Suppressor macrophage (primary cell): ENCODE measurements at places on chromosomes 6 and 20.

DNA sequence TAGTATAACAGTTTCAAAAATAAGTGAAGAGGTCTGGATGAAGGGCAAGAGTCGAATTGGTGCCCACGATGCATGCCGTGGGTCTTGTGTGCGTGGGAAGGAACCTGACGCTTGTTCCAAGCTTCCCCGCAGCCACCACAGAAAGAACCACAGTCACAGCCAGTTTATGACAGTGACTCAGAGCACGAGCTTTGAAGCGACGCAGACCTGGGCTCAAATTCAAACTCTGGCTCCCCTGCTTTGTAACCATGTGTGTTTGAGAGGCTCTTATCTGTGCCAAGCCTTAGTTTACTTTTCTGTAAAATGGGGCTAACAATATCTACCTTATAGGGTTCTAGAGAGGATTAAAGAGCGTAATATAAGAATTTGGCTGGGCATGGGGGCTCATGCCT, 65.5 kb downstream of the SYNJ2 start:
- DNase-seq, result peak; percentile 83

GRCh38 chr6:45500924-45501816, 123.4 kb upstream of the SUPT3H start:
- DNase-seq, result no peak

- DNase-seq, result no peak
These were observed 686 bp downstream of the GINS1 start for GRCh38 chr20:25408170-25408547.

DNA sequence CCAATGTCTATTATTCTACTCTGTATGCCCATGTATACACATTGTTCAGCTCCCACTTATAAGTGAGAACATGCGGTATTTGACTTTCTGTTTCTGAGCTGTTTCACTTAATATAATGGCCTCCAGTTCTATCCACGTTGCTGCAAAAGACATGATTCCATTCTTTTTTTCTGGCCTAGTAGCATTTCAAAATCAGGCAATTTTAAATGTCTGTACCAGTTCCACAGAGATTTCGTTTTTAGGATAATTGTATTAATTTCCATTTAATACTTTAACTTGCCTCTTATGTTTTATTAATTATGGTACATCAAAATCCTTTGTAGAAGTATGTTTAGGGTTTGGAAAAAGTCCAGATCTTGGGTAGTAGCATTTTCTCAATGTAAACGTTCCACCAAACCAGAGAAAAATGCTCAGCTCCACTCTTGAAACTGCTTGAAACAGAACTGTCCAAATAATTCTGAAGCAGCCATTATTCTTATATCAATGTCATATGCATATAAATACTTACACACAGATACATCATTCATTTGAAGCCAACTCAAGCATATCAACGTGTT, 42.6 kb upstream of the PLEKHG1 start:
- DNase-seq, result no peak

GRCh38 chr6:168908887-168909286, 344.8 kb downstream of the THBS2 start:
- no peak for DNase-seq

DNA sequence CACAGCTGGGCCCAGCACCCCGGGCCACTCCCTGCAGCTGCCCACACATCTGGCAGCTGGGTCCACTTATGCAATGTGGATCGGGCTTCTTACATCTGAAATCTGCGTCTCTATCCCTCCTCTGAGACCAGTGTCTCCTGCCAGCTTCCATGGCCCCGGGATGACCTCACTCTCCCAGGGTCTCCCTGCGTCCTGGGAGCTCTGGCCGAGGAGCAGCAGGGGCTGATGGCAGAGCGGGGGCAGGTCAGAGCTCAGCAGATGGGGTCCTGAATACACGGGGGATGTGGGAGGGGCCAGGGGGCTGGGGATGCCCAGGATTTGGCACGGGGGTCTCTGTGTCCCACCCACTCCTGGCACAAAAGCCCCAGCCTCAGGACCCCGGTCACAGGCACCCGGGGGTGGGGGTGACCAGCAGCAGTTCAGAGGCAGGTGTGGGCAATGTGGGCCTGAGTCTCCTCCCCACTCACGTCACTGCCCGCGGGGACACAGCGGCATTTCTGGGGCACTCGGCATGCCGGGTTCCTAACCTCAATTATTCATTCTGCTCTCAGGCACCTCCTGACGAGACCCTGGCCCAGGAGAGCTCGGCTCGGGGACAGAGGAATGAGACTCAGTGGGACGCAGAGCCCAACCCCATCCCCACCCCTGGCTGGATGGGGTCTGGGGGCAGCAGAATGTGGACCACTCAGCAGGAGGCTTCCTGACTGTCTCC, 16.4 kb downstream of the CHRNA4 start:
- DNase-seq, result no peak

GRCh38 chr6:83853178-83854000, at the start of gene RIPPLY2:
Gene RIPPLY2 (plus strand): TSS chr6:83853360. CDS start chr6:83853417, 57 bp downstream.
- no peak for DNase-seq

DNA sequence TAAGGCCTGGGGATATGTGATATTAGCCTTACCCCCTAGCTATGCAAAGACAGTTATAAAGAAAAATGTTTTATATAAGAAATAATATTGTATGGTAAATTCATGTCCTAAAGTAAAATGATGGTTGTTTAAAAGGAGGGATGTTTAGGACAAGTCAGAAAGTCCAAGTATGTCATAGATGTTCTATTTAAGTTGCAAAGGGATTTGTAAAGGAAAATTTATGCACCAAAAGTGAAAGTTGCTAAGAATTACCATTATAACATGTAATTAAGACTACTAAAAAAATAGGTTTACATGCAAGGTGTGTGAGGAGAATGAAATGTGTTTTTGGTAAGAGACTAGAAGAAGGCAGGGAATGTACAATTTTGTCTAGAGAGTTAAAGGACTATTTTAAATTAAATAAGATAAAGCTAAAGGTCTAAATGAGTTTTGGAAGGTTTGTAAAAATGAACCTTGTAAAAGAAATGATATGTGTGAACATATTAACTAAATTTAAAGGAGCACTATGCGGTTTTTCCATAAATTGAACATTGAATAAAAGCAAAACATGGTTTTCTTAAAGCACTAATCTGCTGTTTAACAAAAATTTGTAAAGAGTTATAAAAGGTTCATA, 22.7 kb upstream of the GOPC start:
- DNase-seq, result no peak

DNA sequence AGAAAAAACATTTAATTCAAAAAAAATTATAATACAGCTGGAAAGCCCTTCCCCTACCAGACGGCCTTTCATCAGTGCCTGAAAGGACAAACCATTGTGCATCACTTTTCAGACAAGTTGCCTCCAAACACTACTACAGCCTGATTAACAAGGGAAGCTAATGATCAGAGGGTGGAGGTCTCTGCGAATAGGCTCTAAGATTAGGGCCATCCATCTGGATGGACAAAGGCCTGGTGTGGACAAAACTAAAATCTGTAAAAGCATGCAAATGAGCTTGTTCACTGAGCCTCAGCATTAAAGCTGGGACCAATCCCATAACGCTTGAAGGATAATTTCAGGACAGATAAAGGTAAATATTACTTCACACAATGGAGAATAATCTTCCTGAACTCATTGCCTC, 228.7 kb upstream of the PLN start:
- DNase-seq, result no peak

- DNase-seq, result no peak
These were observed at the start of gene TGM6 for GRCh38 chr20:2380601-2381000. Gene TGM6 (plus strand): TSS chr20:2380901. CDS start chr20:2380969, 68 bp downstream.

GRCh38 chr20:49612127-49612738, 44.3 kb upstream of the PTGIS start:
- DNase-seq, result no peak

DNA sequence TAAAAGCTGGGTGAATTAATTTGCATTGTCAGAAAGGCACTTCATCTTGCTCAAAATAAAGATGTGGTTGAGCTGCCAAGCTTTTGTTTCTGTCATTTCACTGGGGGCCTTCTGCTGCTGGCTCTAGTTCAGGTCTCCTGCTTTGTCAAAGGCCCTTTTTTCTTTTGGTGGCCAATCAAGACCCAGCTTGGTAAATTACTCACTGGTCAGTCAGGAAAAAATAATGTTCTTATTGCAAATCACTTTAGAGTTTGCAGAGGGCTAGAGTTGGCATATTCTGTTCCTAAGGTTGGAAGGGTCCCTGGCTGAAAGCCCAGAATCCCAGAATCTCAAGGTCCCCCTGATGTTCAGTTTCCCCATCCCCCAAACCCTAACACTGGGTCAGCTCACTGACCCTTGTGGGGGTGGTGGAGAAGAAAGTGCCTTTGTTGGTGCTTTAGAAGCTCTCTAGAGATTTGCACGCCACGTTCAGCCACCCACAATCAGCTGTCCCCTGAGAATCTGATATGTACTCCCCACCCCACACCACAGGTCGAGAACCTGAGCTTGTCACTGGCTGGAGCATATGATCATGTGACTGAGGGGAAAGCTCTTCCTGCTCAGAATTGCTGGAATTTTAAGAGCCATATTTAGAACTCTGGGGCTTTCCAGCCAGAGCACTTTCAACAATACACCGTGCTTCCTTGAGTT, 21.7 kb upstream of the BNIP5 start:
- DNase-seq, result no peak

- DNase-seq, result no peak
These were observed 371.7 kb upstream of the SASH1 start for GRCh38 chr6:147970970-147971369.

DNA sequence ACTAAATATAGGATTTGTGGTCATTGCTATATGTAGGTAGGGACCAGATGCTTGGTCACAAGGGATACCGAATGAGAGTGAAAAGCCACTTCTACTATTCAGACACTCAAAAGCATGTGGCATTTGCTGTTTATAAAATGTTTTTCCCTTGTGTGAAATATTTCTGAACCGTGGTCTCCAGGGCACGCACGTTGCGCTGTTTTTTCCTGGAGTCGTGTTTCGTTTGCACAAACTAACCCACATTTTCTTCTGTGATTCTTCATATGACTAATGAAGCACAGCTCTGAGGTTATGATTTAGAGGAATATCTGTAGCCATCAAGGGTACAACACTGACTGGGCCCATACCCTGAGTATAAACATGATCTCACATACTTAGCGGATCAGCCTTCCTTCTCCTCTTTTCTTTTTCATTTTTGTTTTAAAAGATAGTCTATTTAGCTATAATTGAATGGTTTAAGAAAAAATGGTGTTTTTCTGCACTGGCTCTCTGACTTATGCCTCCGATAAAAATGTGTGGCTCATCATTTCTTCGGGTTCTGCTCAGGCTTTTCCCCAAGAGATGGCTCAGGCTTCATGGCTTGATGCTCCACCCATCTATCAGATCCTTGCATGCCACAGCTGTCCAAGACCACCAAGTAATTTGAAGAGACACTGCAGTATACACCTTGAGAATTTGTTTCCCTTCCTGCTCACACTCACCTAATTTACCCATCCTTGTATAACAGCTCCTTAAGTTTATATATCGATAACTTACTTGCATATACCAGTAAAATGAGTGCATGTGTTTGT, 59.9 kb upstream of the HBS1L start:
- no peak for DNase-seq

DNA sequence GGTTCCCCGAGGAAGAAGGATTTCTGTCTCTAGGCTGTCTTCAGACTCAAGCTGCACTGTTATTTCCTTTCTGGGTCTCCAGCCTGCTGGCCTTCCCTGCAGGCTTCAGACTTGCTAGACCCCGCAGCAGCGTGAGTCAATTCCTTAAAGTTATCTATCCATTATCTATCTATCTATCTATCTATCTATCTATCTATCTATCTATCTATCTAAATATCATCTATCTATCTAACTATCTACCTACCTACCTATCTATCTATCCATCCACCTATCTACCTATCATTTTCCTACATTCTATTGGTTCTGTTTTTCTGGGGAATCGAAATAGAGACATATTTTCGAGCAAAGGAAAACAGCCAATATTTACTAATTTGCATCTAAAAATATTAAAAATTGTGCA, 48.7 kb upstream of the BMP6 start:
- no peak for DNase-seq

- DNase-seq, result peak; percentile 61
These were observed 39.4 kb upstream of the RFPL4B start for GRCh38 chr6:112307707-112308106.

DNA sequence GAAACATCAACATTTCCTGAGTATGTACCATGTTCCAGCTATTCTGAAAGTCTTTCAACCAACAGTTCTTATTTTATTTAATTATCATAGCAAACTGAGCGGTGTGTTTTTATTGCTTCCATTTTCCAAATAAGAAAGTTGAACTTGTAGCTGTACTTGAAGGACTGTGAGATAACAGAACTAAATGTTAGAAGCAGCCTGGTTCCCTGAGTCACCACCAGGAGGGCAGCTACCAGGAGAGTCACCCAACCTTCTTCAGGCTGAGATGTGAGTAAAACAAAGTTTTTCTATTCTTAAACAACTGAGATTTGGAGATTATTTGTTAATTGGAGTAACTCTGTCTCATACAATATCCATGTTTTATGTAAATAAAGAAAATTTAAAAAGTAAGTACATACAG, 403.4 kb downstream of the PKHD1 start:
- DNase-seq, result no peak

DNA sequence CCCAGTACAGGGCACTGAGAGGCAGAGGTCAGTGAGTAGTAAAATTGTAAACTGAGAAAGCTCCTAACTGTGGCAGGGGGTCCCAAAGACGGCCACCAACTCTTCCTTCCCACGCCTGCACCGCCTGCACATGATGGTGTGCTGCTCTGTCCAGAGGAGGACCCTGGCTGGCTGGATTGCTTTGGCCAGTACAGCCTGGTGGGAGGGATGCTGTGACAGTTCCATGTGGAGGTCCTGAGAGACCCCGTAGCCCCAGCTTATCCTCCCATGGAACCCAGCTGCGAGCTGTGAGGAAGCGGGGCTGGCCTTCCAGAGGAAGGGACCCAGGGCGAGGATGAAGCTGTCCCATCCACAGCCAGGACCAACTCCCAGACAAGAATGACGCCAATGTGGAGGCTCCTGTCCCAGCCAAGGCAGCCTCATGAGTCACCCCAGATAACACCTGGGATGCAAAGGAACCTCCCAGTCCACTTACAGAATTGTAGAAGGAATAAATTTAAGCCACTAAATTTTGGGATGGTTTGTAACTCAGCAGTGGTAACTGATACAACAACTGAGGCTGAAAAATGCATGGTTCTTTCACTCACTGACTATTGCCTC, 2.0 kb upstream of the ACSS1 start:
- no peak for DNase-seq

- no peak for DNase-seq
These were observed 133.2 kb upstream of the JAG1 start for GRCh38 chr20:10807013-10807412.

DNA sequence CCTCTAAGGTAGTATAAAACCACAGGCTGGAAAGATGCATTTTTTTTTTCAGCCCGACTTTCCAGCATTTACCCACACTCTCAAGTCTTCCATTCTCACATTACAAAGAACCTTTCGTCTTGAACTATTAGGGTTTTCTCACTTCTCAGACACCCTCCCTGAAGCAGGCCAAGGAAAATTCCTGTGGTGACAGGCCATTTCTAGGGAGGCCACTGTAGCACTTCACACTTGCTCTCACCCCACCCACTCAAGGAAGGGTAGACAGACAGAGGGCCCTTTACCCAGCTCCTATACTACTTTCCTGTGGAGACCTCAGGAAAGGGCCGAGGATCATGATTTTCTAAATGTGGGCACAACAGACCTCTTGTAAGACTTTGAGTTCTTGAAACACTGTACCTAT, 27.7 kb downstream of the KCNS1 start:
- DNase-seq, result no peak
